Stimulated activated CD4-positive, alpha-beta T cell treated with anti-CD3 and anti-CD28 coated beads, Interleukin-15, amount 100 ng/mL, for 48 hours (primary cell): ENCODE measurements at places on chromosomes 2 and 18.

GRCh38 chr18:36660311-36660710 is 168.5 kb downstream of the TPGS2 start:
- no peak for DNase-seq

- DNase-seq, result no peak
Observed at GRCh38 chr18:39799006-39799405, 2156.0 kb upstream of the PIK3C3 start.

DNA sequence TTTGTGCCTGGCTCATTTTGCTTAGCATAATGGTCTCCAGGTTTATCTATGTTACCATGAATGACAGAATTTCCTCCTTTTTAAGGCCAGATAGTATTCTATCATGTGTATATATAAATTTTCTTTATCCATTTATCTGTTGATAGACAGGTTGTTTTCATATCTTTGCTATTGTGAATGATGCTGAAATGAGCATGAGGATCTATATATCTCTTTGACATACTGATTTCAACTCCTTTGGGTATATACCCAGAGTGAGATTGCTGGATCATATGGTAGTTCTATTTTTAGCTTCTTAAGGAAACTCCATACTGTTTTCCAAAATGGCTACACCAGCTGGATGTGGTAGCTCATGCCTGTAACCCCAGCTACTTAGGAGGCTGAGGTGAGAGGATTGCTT is 86.4 kb upstream of the LTBP1 start:
- no peak for DNase-seq

DNA sequence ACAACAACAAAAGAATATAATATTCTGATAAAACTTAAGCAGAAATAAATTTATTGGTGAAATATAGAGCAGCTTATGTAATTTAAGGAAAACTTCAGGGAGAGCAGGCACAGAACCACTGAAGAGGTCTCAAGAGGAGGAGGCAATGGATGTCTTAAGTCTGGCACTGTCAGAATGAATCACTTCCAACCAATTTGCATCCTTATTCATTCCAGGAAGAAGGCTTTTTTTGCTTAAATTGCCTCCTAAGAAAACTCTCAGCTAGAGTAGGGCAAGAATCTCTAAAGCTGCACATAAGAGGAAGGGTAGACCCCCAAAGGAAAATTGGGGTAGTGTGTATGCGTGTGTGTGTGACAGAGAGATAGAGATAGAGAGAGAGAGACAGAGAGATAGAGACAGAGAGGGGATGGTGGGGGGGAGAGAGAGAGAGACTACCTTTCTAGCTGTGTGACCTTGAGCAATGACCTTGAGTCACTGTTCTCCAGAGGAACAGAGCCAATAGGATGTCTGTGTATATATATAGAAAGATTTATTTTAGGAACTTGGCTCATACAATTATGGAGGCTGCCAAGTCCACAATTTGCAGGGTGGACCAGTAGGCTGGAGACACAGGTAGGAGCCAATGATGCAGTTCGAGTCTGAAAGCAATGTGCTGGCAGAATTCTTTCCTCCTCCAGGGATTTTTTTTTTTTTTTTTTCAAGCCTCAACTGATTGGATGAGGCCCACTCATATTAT is 96.4 kb upstream of the LINC00305 start:
- DNase-seq, result no peak

DNA sequence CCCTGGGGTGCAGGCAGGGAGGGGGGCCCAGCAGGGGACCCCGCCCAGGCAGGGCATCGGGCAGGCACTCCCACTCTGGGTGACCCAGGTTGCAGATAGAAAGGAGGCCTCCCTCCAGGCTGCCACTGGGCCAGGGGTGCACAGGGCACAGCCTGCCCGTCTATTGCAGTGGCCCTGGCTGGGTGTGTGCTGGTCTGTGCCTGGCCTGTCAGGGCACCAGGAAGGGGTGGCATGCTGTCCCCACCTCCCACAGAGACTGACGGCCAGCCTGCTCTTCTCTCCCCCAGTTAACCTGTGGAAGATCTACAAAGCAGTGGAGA is 12.9 kb downstream of the ARID5A start:
- no peak for DNase-seq

DNA sequence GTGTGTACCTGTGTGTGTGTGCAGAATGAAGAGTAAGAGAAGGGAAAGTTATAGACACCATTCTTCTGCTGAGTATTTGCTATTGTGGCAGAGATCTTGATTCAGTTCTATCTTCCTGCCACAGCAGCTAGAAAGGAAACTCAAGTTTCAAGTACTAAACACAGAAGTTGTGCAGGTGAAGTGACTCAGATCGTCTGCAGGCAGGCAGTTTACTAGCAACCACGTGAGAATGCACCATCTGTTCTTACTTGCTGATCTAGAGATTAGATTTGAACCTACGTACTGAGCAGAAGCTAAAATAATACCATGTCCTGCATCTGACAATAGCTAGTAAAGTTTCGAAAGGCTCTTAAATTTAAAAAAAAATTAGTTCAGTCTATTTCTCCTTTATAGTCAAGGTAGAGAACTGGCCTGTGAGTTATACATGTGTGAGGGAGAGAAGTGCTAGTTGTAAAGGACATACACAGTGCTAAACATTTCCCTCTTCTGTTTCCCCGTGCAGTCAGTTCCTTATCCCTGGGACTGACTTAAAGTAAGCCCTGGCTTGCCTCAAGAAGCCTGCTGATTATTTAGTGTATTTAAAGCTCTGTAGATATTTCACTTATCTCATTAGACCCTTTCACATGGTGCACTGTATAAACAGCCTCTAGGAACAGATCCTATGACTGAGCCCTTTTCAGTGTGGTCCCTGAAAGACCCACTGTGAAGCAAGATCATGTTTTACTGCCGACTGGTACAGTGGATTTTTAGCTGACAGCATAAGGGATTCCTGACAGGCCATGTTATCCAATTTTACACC is 45.0 kb downstream of the SLC38A11 start:
- no peak for DNase-seq

- DNase-seq, result no peak
Observed at GRCh38 chr2:8142461-8142860, 539.4 kb upstream of the ID2 start.

- DNase-seq, result no peak
Observed at GRCh38 chr2:14716319-14716718, 83.8 kb downstream of the LRATD1 start.

DNA sequence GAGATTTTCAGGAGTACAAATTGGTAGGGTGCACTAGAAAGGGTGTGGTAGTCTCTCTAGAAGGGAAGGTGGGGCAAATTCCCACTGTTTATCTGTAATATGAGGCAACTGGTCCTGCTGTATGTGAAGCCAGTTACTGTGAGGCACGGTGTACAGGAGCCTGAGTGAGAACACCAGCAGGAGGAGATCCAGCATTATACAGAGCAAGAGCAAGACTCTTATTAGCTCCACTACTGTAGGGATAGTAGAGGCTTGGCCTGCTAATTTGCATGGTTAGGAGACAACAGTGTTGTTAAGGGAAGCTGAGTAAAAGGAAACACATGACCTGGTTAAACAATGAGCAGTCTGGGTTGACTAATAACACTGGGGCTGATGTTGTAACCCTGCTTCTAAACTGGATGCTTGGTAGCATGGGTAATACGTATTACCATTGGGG is 76.3 kb upstream of the WDSUB1 start:
- no peak for DNase-seq

- DNase-seq, result no peak
Observed at GRCh38 chr2:43420389-43420801, 175.4 kb downstream of the THADA start.

DNA sequence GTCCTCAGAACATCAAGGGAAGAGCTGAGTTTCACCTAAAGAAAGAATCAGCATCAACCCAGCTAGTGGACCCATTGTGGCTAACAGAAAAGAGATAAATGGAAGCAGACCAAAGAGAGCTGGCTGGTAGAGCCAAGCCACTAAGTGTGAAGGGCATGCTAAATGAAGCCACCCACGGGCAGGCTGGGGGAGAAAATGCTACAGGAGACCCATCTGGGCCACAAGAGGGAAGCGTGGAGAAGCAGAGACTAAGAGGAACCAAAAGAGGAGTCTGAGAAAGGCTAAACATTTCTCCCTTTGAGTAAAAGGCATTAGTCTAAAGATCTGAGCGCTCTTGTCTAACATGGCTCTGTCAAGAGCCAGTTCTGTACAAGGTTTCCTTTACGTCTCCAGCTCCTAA is 15.8 kb downstream of the CWC22 start:
- no peak for DNase-seq

- DNase-seq, result no peak
Observed at GRCh38 chr2:169071455-169071854, 2.1 kb downstream of the DHRS9 start.

DNA sequence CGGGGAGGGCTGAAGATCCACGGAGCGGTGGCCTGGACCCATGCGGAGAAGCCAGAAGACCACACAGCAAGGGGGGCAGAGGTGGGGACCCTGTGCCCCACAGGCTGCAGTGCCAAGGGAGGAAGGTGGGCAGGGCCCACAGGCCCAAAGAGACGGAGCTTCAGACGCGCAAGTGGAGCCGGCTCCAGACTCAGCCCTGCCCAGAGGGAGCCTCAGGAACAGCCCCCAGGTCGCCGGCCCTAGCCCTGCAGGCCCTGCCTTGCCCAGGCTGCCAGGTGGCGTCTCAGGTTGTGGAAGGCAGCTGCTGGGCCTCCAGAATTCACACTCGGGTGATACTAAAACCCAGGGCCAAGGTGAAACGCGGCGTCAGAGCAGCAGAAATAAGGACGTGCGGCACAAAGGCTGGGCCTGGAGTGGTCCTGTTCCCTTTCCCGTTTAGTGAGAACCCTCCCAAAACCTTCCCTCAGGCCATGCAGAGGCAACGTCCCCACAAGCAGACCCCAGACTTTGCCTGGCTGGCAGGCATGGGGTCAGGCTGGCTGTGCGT is 36.8 kb downstream of the SLC66A2 start:
- DNase-seq, result no peak

DNA sequence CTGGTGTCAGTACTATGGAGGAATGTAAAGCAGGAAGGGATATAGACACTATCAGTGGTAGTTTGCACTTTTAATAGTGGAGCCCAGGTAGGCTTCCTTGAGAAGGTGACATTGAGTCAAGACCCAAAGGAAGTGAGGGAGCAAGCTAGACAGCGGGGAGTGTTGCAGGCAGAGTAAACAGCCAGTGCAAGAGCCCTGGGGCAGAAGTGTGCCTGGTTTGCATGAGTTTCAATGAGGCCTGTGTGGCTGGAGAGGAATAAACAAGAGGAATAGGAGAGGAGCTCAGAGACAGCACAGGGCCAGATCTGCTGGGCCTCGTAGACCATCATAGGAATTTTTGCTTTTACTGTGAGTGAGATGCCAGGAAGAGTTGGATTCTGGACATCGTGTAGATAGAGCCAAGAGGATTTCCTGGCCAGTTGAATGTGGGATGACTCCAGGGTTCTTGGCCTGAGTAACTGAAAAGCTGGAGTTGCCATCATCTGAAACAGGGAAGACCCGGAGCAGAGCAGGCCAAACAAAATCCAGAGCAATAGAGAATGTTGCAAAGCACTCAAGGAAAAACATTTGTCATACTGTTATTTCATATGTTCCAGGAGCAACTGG is 102.5 kb downstream of the SP3 start:
- no peak for DNase-seq

DNA sequence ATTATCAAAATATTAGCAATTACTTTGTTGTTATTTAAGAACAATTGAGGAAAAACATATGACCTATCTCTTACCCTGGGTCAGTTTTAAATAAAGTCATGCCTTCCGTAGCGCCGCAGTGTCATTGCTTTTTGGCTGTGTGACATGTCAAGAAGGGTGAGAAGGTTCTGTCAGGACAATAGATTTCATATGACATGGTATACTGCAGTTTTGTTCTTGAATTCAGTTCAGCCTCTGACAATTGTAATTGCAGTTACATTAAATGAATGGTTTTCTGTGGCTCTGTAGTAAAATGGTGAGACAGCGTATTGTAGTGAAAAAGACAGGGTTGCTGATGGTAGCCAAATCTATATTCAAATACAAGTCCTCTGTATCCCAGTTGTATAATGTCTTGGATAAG is 307.2 kb downstream of the CDH2 start:
- DNase-seq, result no peak

GRCh38 chr2:9721344-9721743 is 90.5 kb upstream of the YWHAQ start:
- no peak for DNase-seq

GRCh38 chr2:237524631-237525030 is 37.6 kb downstream of the MLPH start:
- DNase-seq, result no peak

DNA sequence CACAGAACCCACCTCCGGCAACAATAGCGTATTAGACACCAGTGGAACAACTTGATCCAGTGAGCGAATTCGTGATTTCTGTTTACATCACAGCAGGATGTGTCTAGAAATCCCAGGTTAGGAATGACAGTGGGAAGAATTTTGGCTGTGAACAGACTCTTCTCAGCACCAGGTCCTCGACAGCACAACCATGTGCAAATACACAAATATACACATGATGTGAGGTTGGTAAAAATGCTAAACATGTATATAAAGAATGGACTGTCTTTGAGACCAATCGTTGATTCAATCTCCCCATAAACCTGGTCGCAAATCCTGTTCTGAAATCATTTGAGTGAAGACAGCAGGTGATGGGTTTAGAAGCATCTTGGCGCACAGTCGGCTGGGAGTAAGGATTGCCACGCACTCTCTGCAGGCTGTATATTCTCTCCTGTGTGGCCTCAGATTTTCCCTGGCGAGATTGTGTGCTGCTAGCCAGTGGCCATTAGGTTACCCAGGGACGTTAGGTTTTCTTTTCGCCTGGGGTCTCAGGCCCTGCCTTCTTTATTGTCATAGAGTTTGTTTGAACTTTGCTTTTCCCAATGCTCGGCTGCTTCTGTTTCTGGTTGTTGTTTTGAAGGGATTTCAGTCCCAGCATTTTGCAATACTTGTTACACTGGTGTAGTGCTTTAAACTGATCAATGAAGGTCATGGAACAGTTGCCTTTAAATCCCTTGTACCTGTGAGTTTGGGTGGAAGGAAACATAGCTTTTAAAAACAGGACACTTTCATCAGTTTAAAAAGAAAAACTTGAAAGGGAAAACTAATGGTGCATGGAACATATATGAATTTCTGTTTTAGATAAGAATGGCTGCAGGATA is 147.3 kb downstream of the ALPK2 start:
- no peak for DNase-seq

DNA sequence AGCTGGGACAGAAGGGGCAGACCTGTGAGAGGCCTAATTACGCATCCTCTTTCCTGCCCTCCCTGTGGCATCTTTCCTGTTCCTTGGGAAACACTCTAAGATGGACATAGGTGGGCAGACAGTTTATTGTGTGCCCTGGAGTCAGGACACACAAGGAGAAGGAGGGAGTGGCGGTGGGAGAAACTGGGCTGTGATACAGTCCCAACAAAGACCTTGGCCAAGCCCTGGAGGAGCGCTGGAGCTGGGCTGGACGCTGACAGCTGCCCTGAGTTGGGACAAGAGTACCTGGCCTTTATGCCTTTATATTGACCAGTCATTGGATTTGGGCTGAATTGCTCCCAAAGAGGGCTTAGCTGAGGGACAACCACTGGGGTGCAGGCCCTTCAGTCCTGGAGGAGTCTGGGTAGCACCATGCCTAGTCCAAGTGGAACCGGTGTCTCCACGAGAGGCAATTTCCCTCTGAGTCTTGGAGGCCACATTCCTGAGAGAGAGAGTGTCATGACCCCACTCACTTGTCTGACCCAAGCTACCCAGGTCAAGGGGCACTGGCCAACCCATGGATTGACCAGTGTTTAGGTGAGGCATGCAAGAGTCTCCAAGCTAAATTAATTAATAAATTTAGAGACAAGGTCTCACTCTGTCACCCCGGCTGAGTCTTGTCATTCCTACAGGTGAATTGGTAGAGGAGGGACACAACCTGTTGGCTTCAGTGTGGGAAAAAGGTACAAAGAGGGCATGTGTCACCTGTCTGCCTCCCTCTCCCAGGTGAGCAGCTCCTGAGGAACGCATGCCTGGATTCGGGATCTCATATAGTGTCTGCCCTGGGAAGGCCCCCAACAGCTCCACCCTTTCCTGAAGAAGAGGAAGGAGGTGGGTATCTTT is 107.1 kb upstream of the ST3GAL5 start:
- no peak for DNase-seq
